ENCODE measurements at places on chromosomes 4 and X. TPM values are rescaled to one million over a fixed set of nuclear protein-coding genes. Genes with fewer than 3 reads are reported as not detected.

MAGEC1 gene
- not detected for polyA plus RNA-seq

NXF2 gene
- polyA plus RNA-seq = not detected

HMGN5 gene
- 3.3 TPM for polyA plus RNA-seq

IL2RG gene
- polyA plus RNA-seq = 1,411 TPM

ADH7 gene
- not detected for polyA plus RNA-seq

CNGA1 gene
- polyA plus RNA-seq = not detected

KCND1 gene
- 0.06 TPM for polyA plus RNA-seq
